ENCODE measurements at places on chromosomes 11 and 22.

DNA sequence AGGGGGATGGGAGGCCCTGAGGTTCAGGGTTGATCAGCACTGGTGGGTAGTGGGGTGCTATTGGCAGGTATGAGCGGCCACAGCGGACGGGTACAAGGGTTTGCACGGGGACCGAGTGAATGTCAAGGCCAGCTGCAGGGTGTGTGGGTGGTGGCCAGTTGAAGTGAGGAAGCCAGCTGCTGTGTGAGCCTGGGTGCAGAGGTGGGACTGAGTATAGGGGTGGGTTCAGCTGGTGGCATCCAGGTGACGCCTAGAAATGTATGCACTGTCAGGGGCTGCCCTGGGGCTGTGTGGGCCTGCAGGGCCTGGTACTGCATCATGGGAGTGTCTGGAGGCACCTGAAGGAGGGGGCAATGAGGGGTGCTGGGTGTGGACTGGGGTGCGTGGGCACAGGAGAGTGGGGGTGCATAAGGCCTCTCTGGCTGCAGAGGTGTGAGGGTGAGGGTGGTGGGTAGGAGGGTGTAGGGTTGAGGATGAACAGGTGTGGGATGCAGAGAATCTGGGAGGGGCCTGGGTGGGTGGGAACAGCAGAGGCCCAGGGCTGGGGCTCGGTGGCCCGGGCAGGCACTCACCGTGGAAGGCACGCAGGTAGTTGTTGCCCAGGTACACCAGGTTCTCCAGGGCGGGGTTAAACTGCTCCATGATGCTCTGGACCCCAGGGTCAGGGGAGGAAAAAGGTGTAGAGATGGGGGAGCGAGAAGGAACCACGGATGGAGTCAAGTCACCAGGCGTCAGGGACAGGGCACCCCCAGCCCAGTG lies 1.7 kb downstream of the BAIAP2L2 start:
- no peak for DNase-seq

DNA sequence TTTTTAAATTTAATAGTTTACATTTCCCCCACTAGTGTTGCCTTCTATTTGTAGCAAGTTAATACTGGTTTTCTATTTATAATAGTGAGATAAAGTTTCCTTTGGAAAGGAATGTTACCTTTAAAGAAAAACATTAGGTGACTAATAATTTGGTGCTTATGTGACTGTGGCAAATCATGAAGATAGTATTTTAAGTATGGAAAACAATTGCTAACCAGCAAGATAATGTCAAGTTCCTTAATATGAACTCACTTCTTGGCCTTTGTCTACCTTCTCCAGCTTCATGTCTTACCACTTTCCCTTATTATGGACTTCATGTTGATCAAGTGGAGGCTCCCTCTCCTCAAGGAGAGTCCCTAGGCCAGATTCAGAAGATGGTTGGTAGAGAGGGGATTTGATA lies 27.2 kb downstream of the ARHGEF12 start:
- DNase-seq: no peak

DNA sequence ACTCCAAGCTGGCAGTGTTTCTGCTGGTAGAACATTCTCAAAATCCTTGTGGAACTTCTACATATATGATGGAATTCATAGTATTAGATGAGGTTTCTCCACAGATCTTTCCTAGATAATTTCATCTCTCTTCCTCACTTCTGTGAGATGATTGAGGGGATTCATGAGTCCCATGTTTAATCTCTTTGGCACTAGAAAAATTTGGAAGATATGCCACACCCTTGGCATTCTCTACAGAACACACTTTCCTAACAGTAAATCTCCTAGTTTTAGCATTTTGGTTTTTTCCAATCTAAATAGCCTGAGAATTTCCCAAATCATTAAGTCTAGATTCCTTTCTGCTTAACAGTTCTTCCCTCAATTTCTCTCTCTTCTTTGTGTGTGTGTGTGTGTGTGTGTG lies 35.3 kb downstream of the MED15 start:
- DNase-seq: no peak

- no peak for DNase-seq
Observed at GRCh38 chr11:65430406-65431217, 8.0 kb downstream of the NEAT1 start.

GRCh38 chr11:64348383-64349024 lies 8.5 kb downstream of the CCDC88B start:
- no peak for DNase-seq

DNA sequence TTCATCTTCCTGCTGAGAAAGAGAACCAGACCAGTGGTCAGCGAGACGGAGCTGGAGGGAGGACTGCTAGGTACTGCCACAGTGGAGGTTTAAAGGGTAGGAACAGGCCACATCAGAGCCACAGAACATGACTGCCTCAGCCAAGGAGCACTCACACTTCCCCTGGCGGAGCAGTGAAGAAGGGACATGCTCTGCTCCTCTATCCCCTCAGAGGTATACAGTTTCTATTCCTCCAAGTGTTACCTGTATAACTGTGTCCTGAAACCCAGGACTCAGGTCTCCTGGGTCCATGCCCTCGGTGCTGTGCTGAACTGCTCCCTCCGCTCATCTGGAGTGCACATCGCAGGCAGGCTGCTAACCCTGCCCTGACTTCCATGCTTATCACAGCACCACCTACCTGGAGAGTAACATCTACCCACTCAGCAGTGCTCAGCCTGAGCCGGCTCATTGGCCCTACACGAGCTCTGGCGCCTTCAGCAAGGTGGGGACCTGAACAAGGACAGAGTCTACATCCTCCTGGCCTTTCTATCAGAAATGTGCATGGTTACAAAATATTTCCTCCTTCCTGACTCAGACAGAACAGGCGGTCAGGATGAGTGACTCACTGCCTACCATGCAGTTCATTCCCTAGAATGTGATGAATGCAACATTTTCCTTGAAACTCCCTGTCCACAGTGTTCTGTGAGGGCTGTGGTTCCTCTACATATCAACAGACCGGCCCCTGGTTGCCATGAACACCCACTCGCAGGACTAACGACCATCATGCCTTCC lies 52.9 kb downstream of the C11orf58 start:
- DNase-seq: no peak

- no peak for DNase-seq
Observed at GRCh38 chr22:46410291-46410808, 74.8 kb downstream of the TRMU start.

- no peak for DNase-seq
Observed at GRCh38 chr11:109046284-109046992, 375.6 kb upstream of the C11orf87 start.

DNA sequence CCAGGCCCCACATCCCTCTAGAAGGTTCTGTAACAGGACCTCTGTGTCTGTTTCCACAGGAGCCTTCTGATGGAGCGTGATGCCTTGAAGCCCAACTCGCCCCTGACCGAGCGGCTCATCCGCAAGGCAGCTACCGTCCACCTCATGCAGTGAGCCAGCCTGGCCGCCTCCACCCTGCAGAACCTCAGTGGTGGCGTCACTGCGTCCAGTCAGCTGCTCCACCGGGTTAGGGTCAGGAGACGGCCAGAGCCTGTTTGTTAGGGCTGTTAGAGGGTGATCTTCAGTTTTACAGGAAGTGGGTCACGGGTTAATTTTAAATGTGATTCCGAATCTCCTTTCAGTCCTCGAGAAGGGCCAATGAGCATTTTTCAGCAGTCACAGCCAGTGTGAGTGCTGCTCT lies 3.9 kb upstream of the GTSE1 start:
- no peak for DNase-seq

DNA sequence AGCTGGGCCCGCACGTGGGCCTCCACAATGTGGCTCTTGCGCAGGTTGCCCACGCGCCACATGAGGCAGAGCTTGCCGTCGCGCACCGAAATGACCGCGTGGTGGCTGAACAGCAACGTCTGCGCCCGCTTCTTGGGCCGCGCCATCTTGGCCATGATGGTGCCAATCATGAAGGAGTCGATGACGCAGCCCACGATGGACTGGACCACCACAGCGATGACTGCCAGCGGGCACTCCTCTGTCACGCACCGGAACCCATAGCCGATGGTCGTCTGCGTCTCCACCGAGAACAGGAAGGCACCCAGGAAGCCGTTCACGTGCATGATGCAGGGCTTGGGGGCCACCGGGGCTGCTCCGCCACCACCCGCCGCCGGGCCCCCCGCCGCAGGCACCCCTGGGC lies 27.5 kb downstream of the KCNJ4 start:
- DNase-seq: no peak

GRCh38 chr22:17104336-17104935 lies 16.7 kb downstream of the TMEM121B start:
- no peak for DNase-seq

DNA sequence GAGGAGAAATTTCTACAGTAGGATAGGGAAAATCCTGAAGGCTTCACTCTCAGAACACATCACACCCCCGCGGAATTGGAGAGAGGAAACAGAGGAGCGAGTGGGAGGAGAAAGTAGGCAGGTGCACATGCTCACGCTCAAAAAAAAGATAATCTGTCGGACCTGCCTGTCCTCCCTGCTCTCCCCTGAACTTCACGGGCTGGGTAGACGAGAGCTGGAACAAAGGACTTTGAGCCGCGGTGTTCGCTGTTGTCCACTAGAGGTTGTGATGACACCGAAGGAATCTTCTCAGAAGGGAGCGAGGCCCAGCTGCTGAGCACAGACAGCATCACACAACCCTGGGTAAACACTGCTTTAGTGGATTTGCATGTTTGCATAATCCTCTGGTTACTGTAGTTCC lies 5.0 kb downstream of the SEZ6L start:
- DNase-seq: no peak

GRCh38 chr11:69646493-69647389 lies 5.8 kb downstream of the CCND1 start:
- no peak for DNase-seq

DNA sequence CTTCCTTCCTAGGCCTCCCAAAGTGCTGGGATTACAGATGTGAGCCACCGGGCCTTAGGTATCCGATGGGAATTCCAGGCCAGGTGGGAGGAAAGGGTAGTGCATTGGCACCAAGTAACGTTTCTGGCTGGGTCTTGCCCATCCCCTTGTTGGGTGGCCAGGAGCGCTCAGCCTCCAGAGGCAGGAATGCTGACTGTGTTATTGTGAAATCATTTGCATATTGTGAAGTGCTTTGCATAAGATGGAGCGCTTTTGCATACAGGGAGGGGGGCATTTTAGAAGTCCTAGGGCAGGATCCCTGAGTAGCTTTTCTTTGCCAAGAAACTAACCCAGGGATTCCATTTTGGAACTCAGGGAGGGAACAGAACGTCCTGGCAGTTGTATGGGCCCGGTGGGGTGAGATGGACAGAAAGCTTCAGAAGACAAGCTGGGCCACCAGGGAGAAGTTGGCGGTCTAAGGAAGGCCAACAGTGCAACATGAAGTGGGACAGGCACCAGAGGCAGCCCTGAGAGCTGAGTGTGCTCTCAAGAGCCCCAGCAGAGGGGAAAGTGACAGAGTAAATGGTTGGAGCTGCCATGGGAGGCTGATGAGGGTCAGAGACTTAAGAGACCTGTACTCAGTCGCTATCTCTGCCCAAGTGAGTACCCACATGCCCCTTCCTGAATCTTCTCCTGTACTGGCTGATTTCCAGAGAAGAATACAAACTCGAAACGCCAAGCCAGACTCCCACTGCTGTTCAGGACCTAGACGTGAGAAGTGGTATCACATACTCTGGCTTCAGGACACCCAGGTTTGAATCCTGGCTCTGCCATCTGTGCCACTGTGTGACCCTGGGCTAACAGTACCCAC lies 1.3 kb upstream of the SLC39A13 start:
- no peak for DNase-seq

- no peak for DNase-seq
Observed at GRCh38 chr22:33167998-33168790, 110.0 kb upstream of the SYN3 start.

GRCh38 chr11:105489446-105489845 lies 120.4 kb upstream of the GRIA4 start:
- DNase-seq: no peak

DNA sequence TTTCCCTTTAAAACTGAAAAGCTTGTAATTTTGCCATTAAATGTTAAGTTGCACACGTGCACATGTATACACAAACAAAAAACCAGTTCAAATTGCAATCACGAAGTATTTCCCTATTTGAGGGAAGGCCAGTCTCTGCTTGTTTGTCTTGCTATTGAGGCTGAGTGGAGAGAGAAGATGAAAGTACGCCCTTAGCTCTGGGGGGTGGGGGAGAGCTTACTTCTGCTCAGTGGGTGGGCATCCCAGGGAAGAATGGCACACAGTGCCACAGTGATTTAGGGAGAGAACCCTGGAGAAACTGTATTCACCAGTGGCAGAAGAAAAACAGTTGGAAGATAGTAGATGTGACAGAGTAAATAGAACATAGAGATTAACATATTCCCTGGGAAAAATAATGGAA lies 8.7 kb downstream of the YAP1 start:
- no peak for DNase-seq

DNA sequence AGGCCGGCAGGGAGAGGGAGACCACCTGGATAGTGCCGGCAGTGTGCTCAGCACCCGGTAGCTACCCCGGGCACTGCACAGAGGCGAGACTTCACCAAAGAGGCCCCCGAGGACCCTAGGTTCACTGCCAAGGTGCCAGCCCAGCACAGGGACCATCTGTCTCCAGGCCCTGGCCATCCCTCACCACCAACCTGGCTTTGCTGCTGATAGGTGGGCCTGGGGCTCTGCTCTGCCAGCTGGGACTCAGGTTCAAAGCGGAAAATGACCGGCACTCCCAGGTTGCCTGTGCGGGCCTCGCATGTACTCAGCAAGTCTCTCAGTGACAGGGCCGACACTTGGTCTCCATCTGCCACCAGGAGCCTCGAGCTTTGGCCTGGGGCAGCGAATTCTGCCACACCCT lies 812.2 kb downstream of the BRD1 start:
- no peak for DNase-seq

- no peak for DNase-seq
Observed at GRCh38 chr11:124736736-124737135, 3.0 kb upstream of the NRGN start.

GRCh38 chr11:1660111-1660867 lies 30.7 kb downstream of the KRTAP5-5 start:
- no peak for DNase-seq

GRCh38 chr11:110152199-110152598 lies 59.0 kb downstream of the ZC3H12C start:
- no peak for DNase-seq

- DNase-seq: no peak
Observed at GRCh38 chr22:31233001-31233400, 20.9 kb downstream of the LIMK2 start.

DNA sequence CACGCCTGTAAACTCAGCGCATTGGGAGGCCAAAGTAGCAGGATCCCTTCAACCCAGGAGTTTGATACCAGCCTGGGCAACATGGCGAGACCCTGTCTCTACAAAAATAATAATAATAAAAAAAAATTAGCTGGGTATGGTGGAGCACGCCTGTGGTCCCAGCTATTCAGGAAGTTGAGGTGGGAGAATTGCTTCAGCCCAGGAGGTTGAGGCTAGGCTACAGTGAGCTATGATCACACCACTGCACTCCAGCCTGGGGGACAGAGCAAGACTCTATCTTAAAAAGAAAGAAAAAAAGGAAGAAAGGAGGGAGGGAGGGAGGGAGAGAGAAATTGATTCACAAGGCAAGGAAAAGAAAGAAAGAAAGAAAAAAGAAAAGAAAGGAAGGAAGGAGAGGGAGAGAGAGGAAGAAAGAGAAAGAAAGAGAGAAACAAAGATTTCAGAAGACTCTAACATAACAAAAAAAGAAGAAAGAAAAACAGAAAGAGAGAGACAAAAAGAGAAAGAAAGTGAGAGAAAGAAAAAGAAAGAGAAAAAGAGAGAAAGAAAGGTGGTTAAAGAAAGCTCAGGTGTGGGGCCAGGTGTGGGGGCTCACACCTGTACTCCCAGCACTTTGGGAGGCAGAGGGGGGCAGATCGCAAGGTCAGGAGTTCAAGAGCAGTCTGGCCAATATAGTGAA lies 37.3 kb upstream of the MYH9 start:
- no peak for DNase-seq
